ENCODE measurements at places on chromosomes 5 and 9. TPM values are rescaled to one million over a fixed set of nuclear protein-coding genes. Genes with fewer than 3 reads are reported as not detected.

DNA sequence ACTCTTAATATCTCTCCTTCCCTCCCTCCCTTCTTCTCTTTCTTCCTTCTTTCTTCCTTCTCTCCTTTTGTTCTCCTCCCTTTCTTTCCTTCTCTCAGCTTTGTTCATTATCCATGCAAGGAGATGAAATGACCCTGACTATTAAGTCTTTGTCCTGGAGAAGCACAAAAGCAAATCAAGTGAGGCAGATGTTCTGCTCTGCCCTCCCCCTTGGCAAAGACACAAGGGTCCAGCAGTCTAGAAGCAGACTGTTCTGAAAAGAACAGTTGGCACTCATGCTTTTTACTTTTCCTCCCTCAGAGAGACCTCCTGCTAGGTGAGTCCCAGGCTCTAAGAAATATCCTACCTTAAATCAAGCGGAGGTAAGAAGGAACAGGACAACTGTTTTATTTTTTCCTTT is 1067.6 kb upstream of the DMAC1 start:
- DNase-seq: no peak

- no peak for DNase-seq
Measured at GRCh38 chr5:157750320-157750719, 6.8 kb downstream of the LSM11 start.

DNA sequence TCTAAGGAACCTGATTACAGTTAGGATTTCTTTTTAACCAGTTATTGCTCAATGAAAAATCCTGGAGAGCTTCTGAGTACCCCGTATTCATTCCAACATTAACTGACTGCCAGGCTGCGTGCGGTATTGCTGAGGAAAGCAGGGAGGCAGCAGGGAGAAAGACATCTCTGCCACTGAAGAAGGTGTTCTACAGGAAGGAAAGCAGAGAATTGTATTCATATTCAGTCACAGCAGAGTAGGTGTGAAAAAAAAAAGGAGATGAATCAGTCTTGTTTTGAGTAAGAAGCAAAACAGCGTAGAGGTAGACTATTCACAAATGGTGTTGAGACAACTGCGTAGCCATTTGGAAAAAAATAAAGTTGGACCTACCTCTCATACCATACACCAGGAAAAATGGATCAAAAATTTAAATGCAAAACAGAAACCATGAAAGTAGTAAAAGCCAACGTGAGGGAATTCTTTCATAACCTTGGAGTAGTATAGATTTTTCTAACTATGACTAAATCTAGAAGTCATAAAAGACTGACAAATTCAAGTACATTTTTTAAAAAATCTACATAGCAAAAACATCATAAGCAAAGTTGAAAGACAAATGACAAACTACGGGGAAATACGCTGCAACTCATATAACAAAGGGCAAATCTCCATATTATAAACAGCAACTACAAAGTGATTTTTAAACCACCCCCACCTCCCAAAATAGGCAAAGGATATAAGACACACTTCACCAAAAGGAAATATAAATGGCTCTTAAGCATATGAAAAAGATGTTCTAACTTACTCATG is 9.9 kb upstream of the NR4A3 start:
- no peak for DNase-seq

- DNase-seq: no peak
Measured at GRCh38 chr5:20266066-20266465, 278.1 kb upstream of the CDH18 start.

- DNase-seq: no peak
Measured at GRCh38 chr5:100577506-100577905, 42.3 kb downstream of the FAM174A start.

- no peak for DNase-seq
Measured at GRCh38 chr5:107294211-107294550, 376.6 kb downstream of the EFNA5 start.

- DNase-seq: peak; percentile 8
Measured at GRCh38 chr9:115254287-115255180, 136.6 kb upstream of the TNC start.

GRCh38 chr5:141565826-141566570 is 52.8 kb downstream of the DIAPH1 start:
- DNase-seq: no peak

PRDM9 gene
- not detected for total RNA-seq

F2RL1 gene
- total RNA-seq: 2.8 TPM

ELOVL7 gene
- 8.7 TPM for total RNA-seq

FBN2 gene
- 8.6 TPM for total RNA-seq

LHX3 gene
- not detected for total RNA-seq

NME5 gene
- 9.4 TPM for total RNA-seq

GABRA1 gene
- total RNA-seq: 18.2 TPM

Data from occipital lobe (tissue), 3 donors.